Stimulated activated CD4-positive, alpha-beta T cell treated with anti-CD3 and anti-CD28 coated beads, TNF-alpha, amount 100 ng/mL, for 1 hour (primary cell): ENCODE measurements at places on chromosomes 13 and 19.

DNA sequence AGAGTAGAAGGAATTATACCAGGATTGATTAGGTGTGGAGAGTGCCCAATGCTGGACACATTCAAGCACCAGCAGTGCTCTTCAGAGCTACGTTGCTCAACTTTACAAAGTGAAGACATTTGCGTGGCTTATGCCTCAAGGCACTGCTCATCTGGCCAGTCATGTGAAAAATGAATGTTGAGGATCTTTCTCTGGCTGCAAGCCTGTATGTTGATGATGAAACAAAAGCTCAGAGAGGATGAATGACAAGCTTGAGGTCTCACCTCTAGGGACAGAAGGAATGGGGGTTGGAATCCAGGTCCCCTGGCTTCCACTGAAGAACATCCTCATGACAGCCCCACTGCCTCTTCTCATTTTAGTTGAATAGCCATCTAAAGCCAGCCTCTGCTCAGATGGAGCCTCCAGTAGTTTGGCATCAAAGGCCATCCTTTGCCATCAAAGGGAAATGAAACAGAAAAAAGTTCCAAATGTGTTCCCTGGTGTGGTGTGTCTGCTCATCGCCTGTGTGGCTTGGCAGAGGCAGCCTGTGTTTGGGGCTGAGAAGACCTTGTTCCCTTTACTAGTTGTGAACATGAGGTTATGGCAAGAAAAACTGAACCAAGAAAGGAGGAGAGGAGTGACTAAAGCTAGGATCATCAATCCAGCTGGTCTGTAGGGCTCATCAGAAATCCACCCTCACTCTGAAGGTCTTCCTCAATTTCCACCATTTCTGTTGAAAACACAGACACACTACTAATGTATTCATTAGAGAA, 114.0 kb upstream of the KL start:
- DNase-seq: no peak

DNA sequence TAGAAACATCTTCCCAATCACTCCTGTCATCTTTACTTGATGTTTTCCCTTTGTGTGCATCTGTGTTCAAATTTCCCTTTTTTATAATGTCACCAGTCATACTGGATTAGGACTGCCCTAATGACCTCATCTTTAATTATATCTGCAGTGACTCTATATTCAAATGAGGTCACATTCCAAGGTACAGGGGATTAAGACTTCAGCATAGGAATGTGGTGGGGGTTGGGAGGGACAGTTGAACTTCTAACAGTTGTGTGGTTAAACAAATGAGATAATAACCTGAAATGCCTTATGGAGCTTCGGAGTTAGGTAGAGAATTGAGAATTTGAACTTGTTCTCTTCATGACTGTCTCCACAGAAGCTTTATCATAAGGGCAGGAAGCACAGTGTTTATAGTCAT, 23.0 kb downstream of the PAN3 start:
- no peak for DNase-seq

- no peak for DNase-seq
Observed at GRCh38 chr19:13262450-13262849, 112.2 kb downstream of the IER2 start.

GRCh38 chr13:43356567-43356966, 333.2 kb downstream of the DNAJC15 start:
- DNase-seq: no peak

DNA sequence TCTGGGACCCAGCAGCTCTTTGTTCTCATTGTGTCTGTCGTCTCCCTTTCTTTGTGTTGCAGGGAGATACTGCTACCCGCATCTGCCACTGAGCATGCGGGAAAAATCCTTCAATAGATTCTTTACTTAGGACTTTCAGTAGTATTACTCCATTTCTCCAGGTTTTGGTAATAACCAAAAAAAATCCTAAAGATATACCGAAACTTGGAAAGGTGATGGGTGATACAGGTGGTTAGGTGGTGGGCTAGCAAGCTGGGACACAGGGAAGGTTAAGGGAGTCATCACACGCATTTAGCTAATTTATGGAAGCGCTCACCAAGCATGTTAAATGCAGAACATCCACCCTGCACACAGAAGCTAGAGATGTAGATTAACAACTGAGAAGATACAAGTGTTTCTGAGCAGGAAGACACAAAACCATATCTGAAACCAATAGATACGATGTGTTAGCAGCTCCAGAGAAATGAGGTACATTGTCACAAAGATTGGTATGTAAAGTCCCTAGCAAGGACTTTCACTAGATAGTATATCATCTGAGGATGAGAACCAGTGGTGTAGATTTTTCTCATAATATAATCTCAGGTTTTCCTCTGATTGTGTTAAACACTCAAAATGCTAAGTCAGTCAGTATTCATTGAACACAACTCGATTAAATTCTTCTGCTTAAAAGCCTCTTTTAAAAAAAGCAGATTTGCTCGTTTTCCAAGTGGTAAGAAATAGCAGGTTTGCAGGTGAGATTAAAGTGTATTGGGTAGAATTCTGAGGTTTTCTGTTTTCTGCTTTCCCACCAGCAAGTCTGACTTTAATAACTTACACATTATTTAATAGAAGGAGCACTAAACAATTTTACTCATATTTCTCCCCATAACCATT, 1.2 kb upstream of the SLAIN1 start:
- DNase-seq: no peak

DNA sequence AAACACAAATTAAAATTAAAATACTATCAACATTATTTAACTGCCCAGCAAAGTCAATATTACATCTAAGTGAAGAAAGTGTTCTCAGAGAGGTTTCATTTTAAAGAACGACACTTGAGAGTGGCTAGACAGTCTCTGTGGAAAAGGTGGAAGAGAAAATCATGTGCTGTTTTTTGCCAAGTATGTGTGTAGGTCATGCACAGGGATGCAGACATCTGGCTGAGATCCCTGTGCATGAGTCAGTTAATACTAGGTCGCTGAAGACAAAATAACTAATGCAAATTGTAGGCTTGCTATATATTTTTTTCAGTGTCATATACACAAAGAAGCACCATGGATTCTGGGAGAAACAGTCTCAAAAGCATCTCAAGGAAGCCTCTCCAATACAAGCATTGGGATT, 44.3 kb upstream of the ENOX1 start:
- DNase-seq: no peak

DNA sequence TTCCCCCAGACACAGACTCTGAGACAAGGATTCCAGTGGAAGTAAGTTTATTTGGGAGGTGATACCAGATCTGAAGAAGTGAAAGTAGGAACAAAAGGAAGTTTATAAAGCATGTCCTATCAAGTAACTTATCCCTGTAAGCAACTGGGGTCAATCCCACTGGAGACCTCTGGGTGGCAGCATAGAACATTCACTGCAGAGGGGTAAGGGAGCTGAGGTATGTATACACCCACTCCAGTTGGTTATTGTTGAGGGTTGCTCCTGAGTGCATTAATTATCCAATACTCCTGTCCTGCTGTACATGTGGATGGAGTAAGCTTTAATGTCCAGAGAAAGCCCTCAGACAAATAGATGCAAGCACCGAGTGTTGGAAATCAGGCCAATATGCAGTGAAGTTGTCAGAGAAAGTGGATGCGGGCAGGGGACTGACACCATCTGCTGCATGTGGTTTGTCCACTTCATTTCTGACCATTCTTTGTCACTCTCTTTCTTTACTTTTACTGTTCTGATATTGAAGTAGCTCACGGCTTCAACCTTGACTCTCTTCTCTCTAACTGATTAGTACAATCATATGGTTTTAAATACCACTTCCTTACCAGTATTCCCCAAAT, 46.7 kb downstream of the NOTCH3 start:
- no peak for DNase-seq

DNA sequence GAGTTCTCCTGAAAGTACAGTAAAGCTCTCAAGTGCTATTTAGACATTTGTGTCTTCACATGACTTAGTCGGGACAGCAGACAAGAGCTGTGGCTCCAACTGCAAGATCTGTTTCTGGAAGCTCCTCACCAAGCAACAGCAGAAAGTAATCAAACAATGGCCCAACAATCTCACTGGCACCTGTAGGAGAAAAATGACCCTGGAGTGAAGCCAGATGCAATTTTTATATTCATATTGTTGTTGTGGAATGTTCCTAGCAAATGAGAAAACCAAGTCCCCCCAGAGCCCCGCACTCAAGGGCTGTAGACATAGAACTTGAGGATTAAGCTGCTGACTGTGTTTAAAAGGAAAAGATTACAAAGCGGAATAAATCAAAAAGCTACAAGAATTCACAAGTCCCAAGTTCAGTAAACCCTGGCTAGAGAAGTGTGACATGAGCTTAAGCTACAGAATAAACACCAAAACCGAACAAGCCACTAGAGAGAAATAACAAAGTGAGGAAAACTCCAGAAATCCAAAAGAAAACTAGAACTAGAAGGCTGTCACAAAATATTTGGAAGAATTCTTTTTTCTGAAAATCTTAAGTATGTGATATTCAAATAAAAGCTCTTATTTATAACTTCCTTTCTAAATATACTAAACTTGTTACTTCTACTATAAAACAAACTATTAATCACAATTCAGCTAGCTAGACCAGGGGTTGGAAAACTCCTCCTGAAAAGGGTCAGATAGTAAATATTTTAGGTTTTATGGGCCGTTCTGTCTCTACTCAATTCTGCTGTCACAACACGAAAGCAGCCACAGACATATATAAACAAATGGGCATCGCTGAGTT, 454.5 kb downstream of the SUCLA2 start:
- no peak for DNase-seq

DNA sequence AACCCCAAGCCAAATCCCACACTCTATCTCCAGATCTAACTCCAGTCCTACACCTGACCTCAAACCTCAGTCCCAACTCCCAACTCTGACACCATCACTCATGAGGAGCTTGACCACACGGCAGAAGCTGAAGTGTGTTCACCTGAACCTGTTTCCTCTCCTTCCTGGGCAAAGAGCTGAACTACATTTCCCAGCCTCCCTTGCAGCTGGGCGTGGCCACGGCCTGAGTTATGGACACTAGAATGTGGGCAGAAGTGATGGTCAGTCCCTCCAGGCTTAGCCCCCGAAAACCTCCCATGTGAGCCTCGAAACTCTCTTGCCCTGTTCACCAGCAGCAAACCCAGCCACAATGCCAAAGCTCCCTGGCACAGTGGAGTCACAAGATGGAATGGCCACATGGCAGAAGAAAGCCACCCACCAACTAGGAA, 19.5 kb upstream of the MEIS3 start:
- DNase-seq: no peak

DNA sequence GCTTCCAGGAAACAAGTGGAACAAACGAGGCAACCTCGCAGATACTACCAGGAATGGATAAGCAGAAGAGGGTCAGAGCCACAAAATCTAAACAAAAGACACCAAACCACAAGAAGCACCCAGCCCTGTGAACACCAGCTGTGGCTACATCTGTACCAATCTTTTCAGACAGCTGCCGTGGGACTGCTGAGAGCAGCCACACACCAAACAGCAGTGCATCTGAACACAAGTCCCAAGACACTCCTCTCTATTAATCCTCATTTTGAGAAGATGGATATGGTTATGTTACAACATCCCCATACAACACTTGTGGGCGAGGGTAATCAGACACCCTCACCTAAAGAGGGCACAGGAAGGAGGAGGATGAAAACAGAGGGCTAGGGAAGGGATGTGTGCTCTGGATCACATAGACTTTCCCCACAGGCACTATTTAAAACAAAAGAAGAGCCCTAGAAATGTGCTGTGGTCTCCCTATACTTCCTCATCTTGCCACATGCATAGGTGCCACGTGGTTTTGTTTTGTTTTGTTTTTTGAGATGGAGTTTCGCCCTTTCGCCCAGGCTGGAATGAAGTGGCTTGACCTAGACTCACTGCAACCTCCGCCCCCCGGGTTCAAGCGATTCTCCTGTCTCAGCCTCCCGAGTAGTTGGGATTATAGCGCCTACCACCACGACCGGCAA, 41.6 kb upstream of the ZNF14 start:
- DNase-seq: no peak

DNA sequence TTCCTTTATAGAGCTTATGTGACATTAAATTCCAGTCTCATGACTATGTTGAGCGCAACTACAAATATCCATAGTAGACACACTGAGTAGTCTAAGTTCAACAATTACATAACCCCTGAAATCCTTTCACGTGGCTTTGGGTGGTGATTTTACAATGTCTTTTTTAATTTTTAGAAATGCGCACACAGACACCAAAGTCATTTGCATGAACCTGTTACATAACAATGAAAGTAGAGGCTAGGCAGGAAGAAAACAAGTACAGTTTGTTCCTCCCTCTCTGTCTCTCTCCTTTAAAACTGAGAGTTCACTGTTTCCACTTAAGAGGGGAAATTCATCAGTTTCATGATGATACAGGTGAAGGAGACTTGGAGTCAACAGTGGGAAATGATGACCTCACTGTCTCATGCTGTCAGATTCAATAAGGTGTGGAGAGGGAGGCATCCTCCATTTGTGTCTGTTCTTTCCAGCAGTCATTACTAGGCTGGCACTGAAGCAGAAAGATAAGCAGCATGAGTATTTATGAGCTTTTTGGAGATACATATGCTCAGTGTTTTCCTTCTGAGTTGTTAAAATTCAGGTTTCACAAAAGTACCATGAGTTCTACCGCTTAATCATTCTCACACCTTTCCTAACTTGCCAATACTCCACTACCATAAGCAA, 201.8 kb downstream of the LHFPL6 start:
- DNase-seq: no peak

DNA sequence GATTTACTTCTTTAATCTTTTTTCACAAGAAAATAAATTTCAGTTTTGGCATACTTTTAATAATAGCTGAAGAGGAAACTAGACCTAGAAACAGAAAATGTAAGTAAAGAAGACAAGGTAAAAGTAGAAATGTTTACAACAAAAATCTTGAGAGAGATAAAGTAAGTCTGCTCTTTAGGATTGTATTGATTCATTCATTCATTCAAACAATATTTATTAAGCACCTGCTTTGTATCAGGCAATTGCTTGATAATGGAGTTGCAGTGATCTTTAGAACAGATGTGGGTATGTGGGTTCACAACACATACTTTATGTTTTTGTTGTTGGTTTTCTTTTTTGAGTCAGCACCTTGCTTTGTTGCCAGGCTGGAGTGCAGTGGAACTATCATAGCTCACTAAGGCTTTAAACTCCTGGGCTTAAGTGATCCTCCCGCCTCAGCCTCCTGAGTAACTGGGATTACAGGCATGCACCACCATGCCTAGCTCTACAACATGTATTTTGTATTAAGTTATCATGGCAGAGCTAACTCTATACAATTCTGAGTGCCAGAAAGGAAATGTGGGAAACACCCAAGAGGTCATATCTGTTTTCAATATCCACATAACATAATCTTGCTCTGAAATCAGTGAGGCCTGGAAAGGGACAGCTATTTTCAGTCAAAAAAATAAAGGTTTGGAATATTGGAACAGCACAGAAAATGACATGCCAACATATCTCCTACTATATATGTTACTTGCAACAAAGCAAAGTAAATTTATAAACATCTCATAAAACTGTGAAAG, 8.8 kb upstream of the SPART start:
- DNase-seq: no peak

DNA sequence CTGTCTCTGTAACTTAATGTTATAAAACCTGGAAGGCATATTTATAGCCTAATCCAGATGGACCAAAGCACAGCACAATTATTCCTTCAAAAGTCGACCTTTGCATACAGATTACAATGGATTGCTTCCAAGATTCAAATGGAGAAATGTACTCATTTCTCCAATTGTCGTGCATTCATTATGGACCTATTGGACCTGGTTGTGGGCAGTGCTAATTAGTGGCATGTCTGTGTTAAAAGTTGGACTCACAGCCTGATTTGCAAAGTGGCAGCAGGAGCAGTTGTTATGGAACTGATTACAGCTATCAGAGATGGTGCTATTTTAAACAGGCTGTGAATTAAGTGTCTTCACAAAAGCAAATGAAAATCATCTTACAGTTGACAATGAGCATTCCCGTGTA, 1529.3 kb upstream of the SLC10A2 start:
- no peak for DNase-seq

GRCh38 chr19:41205995-41206394, 13.0 kb downstream of the CYP2S1 start:
- DNase-seq: no peak

GRCh38 chr13:97226788-97227627, 4.9 kb downstream of the MBNL2 start:
- DNase-seq: no peak
